ENCODE measurements at places on chromosomes 7 and 10.

GRCh38 chr10:86878983-86879713 is 78.3 kb downstream of the MMRN2 start:
- DNase-seq = no peak

DNA sequence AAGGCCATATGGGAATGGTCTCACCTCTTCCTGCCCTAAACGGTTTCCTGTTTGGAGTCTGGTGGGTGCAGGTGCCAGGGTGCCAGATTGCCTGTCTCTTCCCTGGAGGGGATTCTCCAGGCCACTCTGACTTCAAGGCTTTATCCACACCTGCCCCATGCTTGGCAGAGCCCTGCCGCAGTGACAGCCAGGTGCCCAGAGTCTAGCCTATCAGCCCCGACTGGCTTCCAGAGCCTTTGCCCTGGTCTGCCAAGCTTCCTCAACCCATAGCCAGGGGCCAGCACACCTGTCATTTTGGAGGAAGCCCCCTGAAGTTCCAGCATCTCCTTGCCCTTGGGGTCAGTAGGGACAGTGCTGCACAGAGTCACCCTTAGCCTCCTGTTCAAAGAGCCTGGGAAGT is 21.6 kb downstream of the TBATA start:
- DNase-seq = no peak

DNA sequence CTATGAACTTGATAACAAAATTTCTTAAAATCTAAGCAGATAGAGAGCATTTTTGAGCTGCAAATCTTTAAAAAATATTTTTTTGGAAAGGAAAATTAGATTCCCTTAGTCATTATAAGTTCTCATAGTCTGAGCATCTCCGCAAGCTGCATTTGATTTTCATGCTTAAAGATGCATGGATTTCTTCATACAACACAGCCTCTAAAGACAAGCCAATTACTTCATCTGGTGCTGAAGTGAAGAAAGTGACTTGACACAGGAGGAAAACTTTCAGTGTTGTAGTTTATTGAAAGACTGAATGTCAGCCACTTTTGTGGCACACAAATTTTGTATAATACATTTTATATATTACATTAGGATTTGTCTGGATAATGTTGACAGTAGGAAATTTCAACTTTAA is 22.5 kb downstream of the SEMA3D start:
- DNase-seq = no peak

- DNase-seq = no peak
Observed at GRCh38 chr10:15603446-15604011, 116.2 kb downstream of the ITGA8 start.

DNA sequence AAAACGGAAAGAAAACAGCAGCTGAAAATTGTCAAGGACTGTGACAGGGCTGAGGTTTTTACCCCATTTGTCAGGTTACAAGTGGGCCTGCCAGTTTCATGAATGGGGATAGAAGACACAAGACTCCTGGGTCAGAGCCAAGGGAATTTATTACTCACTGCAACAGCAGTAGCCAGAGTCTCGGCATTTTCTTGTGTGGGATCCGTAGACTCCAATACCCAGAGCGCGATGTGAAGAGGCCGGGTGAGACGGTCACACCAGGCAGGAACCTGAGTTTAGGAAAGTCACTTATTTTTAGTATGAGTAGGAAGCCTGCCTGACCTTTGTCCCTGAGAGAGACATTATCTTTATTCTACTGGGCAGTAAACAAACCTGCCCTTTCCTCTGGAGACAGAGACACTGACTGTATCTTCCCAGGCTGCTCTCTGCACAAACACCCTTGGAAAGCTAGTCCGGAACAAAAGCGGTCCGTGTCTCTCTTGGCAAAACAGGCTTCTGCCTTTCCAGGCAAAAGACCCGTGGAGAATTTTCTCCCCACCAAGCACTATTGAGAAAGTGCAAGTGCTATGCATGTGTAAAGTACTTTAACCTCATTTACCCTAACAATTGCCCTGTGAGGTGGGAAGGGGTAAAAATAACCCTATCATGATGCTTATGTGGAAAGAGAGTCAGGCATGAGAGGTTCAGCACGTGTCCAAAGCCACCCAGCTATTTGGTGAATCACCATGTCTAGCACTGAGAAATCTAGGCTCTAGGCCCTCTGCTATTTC is 58.4 kb downstream of the JCAD start:
- DNase-seq = no peak

DNA sequence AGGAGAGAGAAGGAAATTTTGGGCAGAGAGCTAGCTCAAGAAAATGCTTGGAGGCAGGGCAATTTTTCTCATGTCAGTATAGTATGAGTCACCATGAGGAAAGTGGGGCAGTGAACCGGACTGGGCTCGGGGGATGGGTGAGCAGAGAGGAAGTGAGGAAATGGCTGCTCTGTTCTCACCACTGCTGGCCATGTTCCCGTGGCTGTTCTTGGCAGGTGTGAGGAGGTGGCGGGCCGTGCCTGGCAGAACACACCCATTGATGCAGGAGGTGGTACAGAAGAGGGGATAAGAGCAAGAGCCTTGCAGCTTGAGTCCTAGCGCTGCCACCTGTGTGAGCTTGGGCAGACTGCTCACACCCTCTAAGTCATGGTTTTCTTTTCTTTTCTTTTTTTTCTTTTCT is 304.4 kb upstream of the LYZL1 start:
- DNase-seq = no peak

- no peak for DNase-seq
Observed at GRCh38 chr10:74175510-74176379, 24.7 kb downstream of the ADK start.

DNA sequence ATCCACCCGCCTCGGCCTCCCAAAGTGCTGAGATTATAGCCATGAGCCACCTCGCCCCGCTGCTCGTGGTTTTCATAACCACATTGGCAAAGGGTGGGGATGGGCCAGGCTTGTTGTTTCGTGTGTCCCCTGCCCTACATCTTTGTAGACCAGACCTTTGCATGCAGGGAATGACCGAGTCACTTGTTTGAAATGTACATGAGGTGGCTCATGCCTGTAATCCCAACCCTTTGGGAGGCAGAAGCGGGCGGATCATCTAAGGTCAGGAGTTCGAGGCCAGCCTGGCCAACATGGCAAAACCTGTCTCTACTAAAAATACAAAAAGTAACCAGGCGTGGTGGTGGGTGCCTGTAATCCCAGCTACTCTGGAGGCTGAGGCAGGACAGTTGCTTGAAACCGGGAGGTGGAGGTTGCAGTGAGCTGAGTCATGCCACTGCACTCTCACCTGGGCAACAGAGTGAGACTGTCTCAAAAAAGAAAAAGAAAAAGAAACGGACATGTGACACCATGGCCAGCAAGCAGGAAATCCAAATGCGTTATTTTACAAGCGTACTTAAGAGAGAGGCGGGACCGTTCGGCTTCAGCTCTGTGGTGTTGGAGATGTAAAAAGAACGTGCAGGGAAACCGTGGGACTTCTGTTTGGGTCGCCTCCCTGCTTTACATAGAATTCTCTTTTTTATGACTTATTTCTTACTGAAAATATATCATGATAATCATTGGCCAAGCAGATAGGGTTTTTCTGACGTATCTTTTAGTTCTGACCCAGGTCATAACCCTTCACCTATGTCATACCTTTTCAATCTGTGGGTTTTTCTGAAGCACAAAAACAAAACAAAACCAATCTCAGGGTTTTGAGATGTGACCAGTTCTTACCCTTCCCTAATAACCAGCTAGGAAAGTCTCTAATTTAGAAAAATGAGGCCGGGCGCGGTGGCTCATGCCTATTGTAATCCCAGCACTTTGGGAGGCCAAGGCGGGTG is 45.1 kb downstream of the WIPI2 start:
- DNase-seq = no peak

DNA sequence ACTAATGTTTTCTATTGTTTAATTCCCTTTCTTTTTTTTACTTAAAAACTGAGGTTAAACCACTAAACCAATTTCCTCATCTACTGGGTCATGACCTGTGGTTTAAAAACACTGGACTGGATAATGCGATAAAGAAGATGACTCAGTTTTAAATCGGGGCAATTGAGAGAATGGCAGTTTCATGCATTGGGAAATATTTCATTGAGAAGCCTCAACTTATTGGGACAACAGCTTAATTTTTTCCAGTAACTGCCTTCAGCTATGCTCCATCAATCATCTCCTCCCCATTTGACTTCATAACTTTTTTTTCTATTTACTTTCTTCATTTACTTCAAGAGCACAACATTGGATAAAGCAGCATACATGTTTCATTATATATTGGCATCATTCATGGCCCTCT is 61.8 kb upstream of the MET start:
- DNase-seq = no peak

DNA sequence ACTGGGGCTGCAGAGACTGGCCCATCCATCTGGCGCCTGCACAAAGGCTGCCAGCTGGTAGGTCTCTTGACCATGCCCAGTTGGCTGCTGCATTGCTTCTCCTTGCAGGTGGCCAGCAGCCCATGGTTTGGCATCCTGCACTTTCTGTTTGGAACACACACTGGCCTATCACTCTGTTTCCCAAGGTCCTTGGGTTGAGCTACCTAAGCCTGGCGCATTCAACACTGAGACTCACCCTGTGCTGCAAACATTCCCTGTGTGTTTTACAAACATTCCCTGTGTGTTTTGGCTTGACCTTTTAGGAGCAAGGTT is 55.5 kb downstream of the TACR2 start:
- DNase-seq = no peak

All from T-helper 2 cell treated with Interferon-gamma antibody and Interleukin-4, amounts not matched to agents 5 μg/mL and 100 μg/mL, for 36 hours (primary cell).